IPS-NIHi11 (cell line): ENCODE measurements at places on chromosomes 11 and 22.

DNA sequence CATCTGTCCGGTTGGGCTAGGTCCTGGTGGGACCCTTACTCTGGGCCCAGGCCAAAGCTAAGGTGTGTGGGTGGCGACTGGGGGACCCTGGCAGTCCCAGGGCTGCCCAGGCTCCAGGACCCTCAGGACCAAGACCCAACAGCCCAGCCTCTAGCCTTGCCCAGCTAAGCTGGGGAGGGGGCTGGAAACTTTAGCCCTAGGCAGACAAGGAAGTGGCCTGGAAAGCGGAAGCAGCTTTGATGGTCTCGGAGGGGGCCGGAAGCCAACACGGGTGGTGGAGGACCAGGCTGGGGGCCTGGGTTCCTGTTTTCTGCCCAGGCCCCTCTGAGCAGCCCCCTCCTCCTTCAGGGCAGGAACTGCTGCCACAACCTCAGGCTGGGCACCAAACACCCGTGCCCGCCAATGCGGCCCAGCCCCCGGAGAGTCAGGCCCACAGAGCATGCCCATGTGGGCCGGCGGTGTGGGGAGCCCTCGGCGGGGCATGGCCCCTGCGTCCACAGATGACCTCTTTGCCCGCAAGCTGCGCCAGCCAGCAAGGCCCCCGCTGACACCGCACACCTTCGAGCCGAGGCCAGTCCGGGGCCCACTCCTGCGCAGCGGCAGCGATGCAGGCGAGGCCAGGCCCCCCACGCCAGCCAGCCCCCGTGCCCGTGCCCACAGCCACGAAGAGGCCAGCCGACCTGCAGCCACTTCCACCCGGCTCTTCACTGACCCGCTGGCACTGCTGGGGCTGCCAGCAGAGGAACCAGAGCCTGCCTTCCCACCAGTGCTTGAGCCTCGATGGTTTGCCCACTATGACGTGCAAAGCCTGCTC, 2.8 kb downstream of the SIPA1 start:
- DNase-seq = no peak

- DNase-seq = no peak
Observed at GRCh38 chr22:24180316-24181087, 785 bp upstream of the SUSD2 start.

GRCh38 chr11:47185305-47186075, 744 bp downstream of the PACSIN3 start:
- peak; percentile 86 for DNase-seq

GRCh38 chr11:280706-281485, 2.7 kb downstream of the NLRP6 start:
- DNase-seq = no peak

DNA sequence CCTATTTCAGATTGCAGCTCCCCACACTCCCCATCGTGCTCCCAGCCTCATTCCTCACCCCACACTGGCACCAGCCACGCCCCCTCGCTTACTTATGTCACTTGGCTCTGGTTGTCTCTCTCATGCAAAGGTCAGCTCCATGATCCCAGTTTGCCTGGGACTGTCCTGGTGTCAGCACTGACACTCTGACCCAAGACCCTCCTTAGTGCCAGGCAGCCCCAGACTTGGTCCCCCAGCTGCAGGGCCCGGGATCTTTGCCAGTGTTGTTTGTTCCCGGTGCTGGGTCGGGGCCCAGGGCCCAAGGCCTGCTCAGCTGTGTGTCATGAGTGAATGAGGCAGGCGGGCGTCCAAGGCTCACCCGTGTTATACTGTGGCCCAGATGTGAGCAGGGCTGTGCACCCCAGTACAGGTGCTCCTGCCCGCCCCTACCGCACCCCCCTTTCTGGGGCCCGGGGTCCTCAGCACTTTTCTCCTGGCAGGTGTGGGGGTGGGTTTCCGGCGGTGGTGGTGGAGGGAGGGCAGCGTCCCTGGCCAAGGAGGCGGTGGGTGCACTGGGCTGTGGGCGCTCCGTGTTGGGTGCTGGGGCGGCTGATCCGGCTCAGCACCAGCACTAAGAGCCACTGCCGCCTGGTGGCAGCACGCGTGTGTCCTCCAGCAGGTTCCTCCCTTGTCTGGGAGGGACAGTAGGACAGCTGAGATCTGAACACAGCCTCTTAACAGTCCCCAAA, 19.5 kb downstream of the IL17REL start:
- peak; percentile 84 for DNase-seq

GRCh38 chr11:68115285-68115684, 5.9 kb downstream of the CHKA start:
- no peak for DNase-seq

- no peak for DNase-seq
Observed at GRCh38 chr11:118124929-118125535, 27.6 kb downstream of the SCN4B start.

- DNase-seq = peak; percentile 82
Observed at GRCh38 chr11:117144477-117145392, 648 bp downstream of the PAFAH1B2 start.

DNA sequence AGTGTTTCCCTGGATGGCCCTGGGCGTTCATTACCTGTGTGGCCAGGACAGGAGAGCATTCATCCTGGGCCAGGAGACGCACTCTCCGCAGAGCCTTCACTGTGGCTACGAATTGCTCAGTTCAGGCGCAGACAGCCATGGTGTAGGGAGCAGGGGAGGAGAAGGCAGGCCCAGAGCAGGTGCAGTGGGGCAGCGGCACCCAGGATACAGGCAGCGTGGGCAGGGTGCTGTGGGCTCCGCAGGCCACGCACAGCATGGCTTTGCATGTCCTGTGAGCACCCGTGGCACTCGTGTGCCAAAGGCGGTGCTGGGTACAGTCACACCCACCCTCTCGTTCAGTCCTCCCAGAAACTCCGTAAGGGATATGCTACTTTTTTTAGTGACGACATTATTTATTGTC, 124.2 kb upstream of the B3GAT1 start:
- DNase-seq = no peak

GRCh38 chr11:92828556-92828955, 140.9 kb upstream of the MTNR1B start:
- peak; percentile 25 for DNase-seq

DNA sequence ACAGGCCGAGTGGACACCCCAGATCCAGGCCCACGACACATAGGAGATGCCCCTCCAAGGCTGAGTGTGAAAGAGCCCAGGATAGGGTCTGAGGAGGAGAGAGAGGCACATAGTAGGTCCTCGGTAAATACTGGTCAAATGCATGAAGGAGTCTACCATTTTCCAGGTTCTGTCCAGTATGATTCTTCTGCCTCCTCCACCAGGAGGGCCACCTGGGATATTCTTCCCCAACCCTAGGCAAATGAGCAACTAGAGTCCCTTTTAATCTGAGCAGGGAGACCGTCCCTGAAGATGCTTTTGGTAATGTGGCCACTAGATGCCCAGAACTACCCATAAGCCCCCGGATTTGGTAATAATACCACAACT, 6.7 kb downstream of the PDGFB start:
- DNase-seq = no peak

GRCh38 chr22:30270832-30271231, 4.2 kb upstream of the OSM start:
- no peak for DNase-seq

DNA sequence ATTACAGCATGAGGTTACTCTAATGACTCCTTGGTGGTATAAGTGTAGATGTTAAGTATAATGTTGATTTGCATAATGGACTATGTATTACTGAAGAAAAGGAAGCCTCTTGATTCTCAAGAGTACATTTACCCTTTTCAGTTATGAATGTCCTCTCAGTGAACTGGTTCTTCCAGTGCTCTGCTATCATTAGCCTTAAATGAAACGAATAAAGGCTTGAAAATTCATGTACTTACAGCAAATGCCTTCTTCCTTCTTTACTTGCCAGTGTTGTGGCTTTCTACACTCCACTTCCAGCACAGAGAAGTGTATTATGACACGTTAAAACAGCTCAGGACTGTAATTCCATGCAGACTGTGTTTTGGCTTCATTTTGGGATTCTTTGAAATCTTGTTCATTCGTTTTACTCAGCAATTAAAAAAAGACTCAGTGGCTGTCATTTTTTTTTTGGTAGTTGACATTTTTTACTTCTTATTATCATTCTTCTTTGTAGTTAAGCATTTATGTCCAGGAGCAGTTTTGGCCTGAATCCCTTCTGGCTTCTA, 96.9 kb downstream of the MTMR3 start:
- no peak for DNase-seq

GRCh38 chr11:129313541-129314297, 61.9 kb upstream of the BARX2 start:
- peak; percentile 33 for DNase-seq

- peak; percentile 52 for DNase-seq
Observed at GRCh38 chr11:100876815-100877520, 189.9 kb downstream of the ARHGAP42 start.

DNA sequence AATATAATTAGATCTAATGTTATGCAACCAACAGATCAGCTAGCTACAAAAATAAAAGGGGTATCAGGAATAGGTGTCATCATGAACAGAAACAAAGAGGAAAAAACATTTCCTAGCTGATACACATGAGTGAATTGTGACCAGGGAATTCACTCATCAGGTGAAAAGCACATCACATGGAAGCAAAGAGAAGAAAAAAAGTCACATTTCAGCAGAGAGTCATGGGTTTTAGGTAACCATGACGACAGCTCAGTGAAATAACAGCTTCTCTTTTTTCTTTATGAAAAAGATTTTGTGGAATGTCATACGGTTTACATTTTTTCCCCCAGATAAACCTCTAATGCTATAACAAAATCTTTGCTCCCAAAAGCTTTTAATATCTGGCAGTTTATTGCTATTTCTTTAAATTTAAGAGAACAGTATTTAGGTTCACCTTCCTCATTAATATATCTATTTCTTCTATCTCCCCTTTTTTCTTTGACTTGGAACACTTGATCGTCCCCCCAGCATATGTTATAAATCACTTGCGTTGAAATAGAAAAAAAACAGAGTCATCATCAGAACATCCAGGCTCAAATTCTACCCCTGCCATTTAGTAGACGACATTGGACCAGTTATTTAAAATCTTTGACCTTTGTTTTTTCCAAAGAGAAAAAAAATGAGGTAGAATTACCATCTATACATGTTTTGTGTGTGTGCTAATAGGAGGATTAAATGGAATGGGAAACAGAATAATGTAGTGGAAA, 5.3 kb downstream of the TYR start:
- no peak for DNase-seq

DNA sequence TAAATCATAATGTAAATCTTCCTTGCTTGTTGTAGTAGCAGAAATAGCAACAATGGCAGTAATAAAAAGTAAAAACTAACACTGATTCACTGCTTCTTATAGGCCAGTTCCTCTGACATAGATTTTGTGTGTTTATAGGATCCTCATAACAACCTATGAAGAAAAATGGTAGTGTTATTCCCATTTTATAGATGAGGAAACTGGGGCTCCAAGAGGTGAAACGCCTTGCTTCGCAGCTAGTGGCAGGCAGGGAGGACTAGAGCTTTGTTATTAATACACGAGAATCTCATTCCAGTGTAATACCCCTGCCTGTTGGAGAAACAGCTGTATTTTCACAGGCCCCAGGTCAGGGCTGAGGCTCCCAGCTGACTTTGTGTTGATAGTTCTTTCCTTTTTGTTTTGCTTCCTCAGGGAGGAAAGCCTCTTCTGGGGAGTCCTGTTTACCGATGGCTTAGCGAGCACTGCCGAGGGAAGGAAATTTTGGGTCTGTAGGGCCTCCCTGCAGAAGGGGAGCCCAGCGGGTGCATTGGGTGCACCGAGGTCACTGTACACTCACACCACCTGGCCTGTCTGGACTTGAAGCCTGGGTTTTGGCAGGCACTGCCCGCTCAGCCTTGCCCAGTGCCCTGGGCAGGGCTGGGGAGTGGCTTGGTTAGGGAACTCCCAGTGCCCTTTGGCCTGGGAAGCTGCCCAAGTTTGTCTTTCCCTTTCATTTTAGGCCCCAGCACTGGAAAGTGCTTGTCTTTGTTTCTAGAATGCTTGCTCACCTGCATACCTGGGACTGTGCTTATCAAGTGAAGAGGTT, 13.5 kb downstream of the KIAA1671 start:
- DNase-seq = no peak

DNA sequence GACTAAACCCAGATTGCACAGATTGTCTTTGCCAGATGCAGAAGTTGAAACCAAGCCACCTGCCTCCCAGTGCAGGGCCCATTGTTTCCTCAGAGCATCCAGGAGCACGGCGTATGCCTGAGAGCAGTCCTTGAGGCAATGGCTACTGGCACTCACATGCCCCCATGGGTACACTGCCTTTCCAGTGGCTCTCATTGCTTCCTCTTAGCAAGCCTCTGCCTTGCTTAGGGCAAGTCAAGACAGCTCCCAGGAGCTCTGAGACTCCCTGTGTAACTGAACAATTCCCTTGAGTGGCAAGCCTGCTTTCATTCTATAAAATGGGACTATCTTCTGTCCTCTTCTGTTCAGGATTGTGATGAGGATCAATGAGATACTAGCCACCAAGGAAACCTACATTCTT, 4.1 kb downstream of the SYTL2 start:
- DNase-seq = no peak

- DNase-seq = no peak
Observed at GRCh38 chr11:11142430-11142829, 210.6 kb downstream of the CSNK2A3 start.

DNA sequence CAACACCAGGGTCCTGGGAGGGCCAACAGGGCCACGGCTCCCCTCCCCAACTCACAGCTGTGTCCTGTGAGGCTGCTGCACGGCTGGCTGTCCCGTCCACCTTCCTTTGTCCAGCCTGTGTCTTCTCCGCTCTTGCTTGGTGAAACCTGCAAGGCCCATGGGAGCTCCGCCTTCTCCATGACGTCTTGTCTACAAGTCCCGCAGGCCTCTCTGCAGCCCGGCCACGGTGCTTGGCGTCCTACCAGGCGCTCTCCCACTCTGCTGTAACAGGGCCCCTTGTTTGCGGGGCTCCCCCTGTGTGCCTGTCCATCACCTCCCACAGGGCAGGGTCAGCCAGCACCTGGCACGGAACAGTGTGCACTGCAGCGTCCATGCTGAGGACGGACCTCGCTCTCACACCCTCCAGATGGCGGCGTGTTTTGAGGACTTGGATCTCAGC, 866.8 kb downstream of the TBC1D22A start:
- DNase-seq = no peak

- DNase-seq = no peak
Observed at GRCh38 chr11:120186774-120187591, 23.8 kb upstream of the OAF start.

DNA sequence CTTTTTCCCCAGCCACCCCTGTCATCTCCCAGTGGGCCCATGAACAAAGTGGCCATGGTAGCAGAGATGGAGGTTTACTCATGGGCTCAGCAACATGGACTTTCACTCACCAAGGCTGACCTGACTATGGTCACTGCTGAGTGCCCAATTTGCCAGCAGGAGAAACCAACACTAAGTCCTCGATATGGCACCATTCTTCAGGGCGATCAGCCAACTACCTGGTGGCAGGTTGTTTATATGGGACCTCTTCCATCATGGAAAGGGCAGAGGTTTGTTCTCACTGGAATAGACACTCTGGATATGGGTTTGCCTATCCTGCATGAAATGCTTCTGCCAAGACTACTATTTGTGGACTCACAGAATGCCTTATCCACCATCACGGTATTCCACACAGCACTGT, 1009.1 kb downstream of the NTM start:
- no peak for DNase-seq
